Germinal center (tissue), 1 donor: ENCODE measurements at places on chromosomes 3 and 15.

- no peak for DNase-seq
Measured at GRCh38 chr15:72737061-72737460, 46.5 kb downstream of the ADPGK start.

GRCh38 chr3:191131305-191131704, 67.7 kb upstream of the OSTN start:
- DNase-seq = no peak

DNA sequence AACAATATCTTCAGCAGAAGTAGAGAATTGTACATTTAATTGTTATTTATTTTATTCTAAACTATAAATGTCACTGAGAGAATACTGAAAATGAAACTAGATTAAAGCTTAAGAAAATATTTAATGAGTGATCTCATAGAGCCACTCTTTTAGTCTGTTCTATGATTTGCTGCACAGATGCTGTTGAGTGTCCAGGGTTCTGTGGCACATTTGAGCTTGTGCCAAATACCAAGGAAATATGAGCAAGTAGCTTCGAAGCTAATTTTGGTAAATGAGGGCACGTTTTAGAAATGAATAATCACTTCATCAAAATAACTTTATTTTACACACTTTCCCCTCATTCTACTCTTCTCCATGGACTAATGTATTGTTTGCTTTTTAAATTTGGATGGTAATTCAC, 53.6 kb upstream of the THRB start:
- DNase-seq = no peak

GRCh38 chr3:152083135-152083534, 185.6 kb upstream of the MBNL1 start:
- DNase-seq = no peak

- no peak for DNase-seq
Measured at GRCh38 chr15:81165535-81165934, 31.1 kb upstream of the IL16 start.

DNA sequence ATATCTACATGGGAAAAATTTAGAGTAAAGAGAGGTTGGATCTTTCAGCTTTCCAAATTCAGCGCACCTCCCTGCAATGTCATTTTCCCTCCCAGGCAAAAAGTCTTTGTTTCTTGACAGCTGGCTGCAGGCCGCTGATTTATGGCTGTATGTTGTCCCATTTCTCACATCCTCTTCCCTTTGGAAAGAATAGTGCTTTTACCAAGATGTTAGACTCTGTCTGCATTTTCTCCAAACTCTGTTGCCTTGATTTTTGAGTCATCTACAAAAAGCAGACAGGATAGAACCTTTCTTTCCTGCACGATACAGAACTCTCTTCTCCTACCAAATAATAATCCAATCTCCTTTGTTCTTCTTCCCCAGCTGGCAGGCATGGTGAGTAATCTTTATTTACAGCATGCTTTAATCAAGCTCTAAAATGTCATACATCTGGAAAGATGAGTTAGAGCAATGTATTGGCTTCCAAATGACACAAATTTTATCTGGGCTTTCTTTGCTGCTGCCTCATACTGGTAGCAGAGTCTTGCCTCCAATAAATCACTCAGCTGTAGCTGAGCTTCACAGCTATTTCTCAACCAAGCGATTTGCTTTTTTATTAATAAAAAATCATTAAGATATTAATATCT, 101.9 kb downstream of the PIK3R4 start:
- no peak for DNase-seq

DNA sequence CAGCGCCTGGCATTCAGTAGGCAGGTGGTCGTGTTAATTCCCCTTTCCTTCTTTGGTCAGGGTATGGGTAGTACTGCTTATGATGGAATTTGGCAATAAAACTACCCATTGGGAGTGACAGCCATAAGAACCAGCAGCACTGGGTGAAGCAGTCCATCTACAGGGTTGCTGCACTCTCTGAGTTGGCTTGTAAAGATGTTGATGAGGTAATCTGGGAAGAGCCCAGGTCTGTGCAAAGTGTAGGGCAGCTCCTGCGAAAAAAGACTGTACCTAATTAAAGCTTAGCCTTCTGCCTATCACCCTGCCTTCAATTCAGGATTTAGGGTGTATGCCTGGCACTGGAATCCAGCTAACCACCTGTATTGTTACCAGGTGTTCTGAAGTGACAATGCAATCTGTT, 4.7 kb upstream of the FETUB start:
- no peak for DNase-seq

- no peak for DNase-seq
Measured at GRCh38 chr3:127159543-127159942, 33.4 kb upstream of the PRR23E start.

- no peak for DNase-seq
Measured at GRCh38 chr15:83046558-83047127, 20.4 kb downstream of the BTBD1 start.

- peak; percentile 63 for DNase-seq
Measured at GRCh38 chr15:58770519-58770856, 614 bp upstream of the MINDY2 start.

GRCh38 chr3:106022913-106023312, 154.1 kb upstream of the CBLB start:
- no peak for DNase-seq

DNA sequence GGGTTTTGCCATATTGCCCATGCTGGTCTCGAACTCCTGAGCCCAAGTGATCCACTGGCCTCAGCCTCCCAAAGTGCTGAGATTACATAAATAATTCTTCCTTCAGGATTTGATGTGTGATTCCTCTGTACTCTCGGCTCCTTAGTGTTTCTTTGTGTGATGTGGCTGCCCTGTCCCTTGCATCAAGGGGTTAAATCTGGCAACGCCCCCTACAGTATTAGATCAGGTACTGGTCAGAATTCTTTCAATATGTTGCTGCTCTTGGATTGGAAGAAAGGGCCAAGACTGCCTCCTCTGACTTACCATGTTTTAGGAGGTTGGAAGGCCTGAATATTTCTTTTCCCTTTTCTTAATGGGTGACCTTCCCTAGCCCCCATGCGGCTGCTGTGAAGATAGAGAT, 390.6 kb upstream of the WNT5A start:
- no peak for DNase-seq
